ENCODE measurements at places on chromosomes 7 and 10.

- DNase-seq: no peak
Observed at GRCh38 chr10:10295537-10295936, 722.1 kb upstream of the CELF2 start.

GRCh38 chr10:77151408-77151807, 486.2 kb downstream of the KCNMA1 start:
- no peak for DNase-seq

- DNase-seq: no peak
Observed at GRCh38 chr10:48697821-48698764, 13.4 kb downstream of the WDFY4 start.

DNA sequence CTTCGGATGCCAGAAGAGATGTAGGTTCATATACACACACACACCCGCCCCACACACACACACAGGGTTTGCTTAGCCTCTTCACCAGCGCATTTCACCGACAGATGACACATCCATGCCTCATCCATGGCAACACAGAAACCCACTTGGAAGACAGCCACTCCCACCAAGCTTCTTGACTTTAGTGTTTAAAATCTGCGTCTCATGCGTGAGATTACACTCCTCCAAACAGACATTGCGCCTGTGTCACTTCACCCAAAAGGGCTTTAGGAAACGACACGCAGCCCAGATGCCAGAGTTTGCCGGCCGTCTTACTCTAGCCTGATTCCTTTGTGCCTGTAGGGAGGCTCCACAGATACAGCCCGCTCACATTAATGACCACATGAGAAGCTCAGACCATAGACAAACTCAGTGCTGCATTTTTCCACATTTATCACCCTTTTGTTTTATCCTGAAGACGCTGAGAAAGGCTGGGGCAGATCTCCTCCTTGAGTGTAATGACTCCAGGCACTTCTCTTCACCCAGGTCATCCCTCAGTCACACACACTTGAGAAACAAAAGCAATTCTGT, 73.8 kb downstream of the DIP2C start:
- no peak for DNase-seq

- DNase-seq: no peak
Observed at GRCh38 chr10:128268015-128268722, 141.9 kb upstream of the MKI67 start.

GRCh38 chr10:4262870-4263600, 478.0 kb upstream of the KLF6 start:
- DNase-seq: no peak

- no peak for DNase-seq
Observed at GRCh38 chr7:116150588-116150987, 59.8 kb upstream of the TES start.

DNA sequence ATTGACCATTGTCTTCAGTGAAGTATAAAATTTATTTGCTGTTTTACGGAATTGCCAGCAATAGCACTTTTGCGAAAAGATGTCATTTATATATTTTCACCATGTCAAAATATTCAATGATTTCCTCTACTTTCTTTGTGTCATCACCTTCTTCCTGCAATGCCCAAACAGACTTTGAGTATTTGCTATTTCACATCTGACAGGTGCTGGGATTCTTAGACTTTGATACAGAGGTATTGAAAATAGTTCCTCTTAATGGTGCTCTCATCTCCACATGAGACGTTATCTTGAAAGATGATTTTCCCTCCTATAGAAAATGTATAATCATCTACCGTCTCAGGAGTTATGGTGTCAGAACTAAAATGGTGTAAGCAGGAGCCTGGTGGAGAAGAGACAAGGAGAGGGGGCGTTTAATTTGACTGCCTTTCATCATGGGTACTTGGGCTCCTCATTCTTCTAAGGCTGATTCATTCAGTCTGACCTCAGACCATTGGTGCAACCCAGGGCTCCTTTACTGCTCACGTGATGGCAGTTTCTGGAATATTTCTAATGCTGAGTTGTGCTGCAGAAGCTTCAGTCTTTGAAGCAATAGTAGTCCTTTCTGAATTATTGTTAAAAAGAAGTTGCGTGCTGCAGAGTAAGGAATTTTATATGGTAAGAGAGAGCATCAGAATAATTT, 404.6 kb downstream of the PHTF2 start:
- no peak for DNase-seq

DNA sequence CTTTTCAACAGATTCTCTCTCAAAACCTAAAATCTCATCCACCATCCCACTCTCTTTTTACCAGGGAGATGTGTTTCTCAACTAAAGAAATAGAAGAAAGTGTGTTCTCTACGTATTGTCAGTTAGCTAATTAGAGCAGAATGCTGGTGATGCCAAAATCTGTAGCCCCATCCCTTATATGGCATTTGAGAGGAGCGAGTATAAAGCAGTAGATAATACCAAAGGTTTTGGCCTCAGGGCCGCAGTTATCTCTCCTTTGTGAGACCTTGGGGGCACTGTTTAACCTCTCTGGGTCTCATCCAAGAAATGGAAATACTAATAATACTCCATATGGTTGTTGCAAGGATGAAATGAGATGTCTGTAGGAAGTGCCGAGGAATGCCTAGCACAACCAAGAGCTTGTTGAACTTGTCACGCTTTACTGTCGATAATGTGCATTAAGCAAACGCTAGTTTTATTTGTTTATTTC, 456 bp upstream of the DLD start:
- no peak for DNase-seq

GRCh38 chr7:135147899-135148721, at the start of gene TMEM140:
Gene TMEM140, plus strand, starts transcription at chr7:135148072. Its CDS starts 16,370 bp downstream, at chr7:135164442.
- no peak for DNase-seq

DNA sequence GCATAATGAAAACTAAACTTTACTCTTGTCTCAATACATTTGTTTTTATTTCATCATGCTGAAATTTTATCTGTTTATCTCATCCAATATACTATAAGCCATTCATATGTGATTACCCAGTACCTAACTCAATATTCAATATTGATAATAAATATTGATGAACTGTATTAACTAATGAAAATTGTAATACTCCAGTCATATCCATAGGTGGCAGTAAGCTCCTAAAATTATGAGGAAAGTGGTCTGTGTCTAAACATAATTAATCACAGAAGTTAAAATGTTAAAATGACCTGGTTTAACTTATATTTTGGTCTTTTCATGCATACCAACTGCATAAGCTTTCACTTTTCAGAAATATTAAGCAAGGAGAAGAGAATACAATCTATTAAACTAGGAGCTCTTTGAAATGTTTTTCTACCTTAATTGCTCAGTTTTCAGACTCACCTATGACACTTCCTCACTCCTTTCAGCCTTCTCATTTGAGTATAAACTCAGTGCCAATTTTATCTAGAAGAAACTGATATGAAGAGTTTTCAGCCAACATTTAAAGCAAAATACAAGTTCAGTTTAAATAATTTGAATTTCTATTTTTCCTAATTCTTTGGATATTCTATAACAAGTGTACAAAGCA, 30.5 kb upstream of the VWDE start:
- no peak for DNase-seq

GRCh38 chr7:35430547-35431153, 176.8 kb upstream of the TBX20 start:
- DNase-seq: no peak

GRCh38 chr10:124155781-124156435, 62.5 kb upstream of the CHST15 start:
- DNase-seq: no peak

- no peak for DNase-seq
Observed at GRCh38 chr10:114195079-114195478, 15.9 kb downstream of the TDRD1 start.

All from stimulated activated CD8-positive, alpha-beta memory T cell treated with anti-CD3 and anti-CD28 coated beads, Interleukin-7, amount 100 ng/mL, for 1 hour (primary cell).